Activated CD8-positive, alpha-beta memory T cell treated with anti-CD3 and anti-CD28 coated beads for 4 hours (primary cell): ENCODE measurements at places on chromosomes 2 and 18.

DNA sequence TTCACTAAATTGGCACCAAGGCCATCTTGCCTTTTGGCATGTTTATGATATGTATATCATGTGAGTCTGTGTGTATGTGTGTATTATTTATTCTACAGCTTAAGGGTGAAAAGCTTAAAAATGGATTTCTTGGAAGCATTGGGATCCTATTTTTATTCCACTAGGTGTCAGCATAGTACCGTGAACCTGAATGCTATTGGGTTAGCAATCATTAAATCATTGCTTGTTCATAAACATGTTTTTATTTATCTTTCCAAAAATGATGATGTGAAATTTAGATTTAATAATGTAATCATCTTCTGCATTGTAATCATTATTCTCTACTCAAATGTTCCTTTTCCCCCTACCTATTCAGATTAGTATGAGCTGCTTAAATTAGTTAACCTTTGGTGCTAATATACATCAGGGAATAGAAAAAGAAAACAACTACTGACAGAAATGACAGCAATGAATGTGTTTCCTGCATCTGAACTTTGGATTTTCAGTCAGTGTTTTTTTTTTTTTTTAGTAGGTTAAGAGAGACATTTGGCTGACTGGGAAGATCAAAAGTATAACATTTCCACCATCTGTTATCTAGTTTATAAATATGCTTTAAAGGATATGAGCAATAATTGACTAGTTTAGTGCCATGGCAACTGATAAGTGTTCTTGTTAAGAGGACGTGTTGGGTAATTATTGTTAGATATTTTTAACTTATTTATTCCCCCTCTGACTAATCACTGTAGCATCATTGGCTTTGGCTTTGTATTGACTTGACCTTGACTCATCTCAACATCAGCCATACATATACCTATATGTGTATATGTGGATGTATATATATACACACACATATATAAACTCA lies 14.1 kb upstream of the ZSWIM2 start:
- no peak for DNase-seq

DNA sequence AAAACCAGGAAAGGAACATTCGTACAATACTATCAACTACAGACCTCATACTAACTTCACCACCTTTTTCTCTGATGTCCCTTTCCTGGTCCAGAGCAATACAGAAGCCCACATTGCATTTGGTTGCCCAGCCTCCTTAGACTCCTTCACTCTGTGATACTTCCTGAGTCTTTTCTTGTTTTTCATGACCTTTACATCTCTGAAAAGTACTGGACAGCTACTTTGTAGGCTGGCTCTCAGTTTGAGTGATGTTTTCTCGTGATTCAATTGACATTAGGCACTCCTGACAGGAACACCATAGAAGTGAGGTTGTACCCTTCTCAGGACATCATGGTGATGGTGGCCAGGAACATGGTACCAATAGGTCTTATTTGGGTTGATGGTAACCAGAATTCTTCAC lies 185.9 kb upstream of the SLC39A10 start:
- no peak for DNase-seq

- DNase-seq: no peak
Measured at GRCh38 chr18:72539901-72540300, 4.2 kb downstream of the CBLN2 start.

GRCh38 chr2:240462707-240463273 lies 27.3 kb downstream of the GPC1 start:
- DNase-seq: no peak

GRCh38 chr2:153221506-153221905 lies 257.1 kb downstream of the RPRM start:
- no peak for DNase-seq

DNA sequence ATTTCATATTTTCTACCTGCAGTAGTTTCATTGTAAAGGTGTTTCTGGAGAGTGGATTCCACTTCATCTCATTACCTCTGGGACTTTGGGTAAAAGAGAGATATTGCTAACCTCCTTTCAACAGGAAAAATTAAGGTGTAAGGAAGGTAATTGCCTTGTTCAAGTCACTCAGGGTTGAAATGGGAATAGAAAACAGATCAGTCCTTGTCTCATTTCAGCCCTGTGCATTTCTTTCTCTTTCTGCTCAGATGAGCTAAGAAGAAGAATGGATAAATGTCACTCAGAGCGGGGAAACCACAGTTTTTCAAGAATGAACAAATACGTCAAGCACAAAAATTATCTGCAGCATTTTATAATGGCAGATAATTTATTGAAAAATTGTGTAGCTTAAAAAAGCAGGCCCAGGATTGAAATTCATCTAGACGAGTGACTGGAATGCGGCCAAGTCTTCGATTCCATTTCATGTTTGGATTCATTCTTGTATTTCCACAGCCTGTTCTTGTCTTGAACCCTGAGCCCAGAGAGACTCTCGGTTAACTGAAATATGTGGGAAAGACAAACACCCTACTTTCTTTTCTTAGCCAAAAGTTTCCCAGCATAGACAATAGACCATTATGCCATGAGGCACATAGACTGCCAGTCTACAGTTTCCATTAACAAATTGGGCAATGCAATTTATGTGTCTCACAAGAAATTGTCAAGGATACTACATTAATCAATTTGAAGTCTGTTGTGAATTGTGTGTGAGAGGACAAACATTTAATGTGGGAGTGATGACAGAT lies 107.9 kb downstream of the POLE4 start:
- no peak for DNase-seq

- no peak for DNase-seq
Measured at GRCh38 chr2:101806701-101807100, 109.2 kb downstream of the MAP4K4 start.

- no peak for DNase-seq
Measured at GRCh38 chr2:69677914-69678313, 34.4 kb upstream of the AAK1 start.

- DNase-seq: no peak
Measured at GRCh38 chr2:218264773-218265561, 4.2 kb downstream of the GPBAR1 start.

- DNase-seq: no peak
Measured at GRCh38 chr2:198452327-198452726, 647.9 kb downstream of the PLCL1 start.

DNA sequence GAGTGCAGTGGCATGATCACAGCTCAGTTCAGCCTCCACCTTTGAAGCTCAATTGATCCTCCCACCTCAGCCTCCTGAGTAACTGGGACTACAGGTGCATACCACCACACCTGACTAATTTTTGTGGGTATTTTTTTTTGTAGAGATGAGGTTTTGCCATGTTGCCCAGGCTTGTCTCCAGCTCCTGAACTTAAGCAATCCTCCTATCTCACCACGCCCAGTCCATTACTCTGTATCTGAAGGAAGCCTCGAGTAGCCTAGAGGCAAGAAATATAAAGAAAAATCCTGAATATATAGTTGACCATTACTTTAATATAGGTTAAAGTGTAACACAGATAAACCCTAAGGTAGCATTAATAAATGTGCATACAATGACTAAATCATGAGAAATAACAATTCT lies 686.8 kb upstream of the PIK3C3 start:
- DNase-seq: no peak

- DNase-seq: no peak
Measured at GRCh38 chr18:55106906-55107305, 147.6 kb upstream of the CCDC68 start.

- DNase-seq: no peak
Measured at GRCh38 chr2:173387660-173388059, 33.0 kb downstream of the CDCA7 start.

- DNase-seq: no peak
Measured at GRCh38 chr2:6921321-6921922, 4.2 kb downstream of the RNF144A start.

GRCh38 chr2:14324308-14324707 lies 308.2 kb upstream of the LRATD1 start:
- DNase-seq: no peak

DNA sequence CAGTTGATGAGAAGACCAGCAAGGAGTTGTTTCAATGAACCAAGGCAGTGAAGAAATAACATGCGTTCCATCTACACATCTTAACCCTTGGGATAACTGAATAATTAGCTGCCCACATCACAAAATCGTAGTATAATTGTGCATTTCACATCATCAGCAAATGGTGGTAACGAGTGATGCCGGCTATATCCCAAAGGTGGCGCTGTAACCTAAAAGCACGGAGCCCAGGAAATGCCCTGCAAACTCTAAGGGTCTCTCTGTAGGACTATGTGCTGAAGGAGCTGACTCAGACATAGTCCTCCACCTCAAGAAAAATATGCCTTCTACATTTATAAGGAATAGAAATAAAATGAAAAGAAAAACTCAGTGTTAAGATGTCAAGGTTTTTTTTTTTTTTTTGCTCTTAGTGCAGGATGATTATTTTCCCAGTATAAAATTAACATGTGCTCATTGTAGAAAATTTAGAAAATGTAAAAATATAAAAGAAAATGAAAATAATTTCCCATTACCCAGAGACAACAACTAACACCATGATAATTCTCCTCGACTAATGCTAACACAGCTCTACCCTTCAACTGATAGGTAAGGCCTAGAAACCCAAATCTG lies 23.1 kb upstream of the DSG3 start:
- no peak for DNase-seq

GRCh38 chr2:232930059-232930400 lies 60.0 kb downstream of the SNORC start:
- no peak for DNase-seq

DNA sequence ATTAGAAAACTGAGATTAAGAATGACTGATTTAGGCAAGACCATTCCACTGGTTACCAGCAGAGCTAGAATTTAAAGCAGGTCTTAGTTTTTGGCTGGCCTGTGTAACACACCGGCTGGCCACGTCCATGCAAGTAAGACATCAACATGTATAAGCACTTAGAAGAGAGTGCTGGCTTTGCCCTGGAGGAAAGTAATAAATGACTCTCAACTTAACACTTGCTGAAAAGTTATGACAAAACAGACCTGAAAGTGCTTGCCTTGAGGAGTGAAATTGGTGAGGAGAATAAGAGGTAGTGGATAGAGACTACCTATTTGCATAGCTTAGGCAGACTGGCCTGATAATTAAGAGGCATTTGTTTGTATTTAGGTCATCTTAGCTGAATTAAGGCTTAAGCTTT lies 165.7 kb upstream of the KCNJ3 start:
- DNase-seq: no peak

GRCh38 chr18:35713545-35713944 lies 132.0 kb downstream of the GALNT1 start:
- no peak for DNase-seq

DNA sequence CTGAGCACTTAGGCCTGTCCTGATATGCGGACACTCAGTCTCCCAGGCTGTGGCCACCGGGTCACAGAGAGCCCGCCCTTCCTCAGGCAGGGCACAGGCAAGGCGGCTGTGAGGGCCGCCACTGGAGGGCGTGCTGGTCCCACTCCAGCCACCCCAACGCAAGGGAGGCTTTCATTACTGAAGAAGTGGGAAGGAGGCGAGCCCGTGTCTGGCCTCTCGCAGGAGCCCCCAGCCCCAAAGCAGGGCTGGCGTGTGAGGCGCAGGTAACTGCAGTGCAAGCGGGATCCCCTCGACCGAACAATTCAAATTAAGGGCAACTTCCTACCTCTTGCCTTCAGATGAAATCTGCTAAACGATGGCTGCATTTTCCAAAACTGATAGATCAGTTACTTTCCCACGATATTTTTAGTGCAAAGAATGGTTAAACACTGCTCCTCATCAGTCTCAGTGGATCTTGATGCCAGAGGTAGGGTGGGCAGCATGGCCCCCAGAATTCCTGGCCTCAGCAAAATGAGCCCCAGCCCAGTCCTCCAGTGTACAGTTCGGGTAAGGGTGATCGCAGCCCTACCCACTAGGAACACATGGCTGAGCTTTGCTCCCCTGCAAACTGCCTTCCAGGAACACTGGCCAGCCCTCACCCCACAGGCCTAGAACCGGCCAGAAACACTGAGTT lies 97.2 kb downstream of the SEPTIN10 start:
- DNase-seq: no peak

DNA sequence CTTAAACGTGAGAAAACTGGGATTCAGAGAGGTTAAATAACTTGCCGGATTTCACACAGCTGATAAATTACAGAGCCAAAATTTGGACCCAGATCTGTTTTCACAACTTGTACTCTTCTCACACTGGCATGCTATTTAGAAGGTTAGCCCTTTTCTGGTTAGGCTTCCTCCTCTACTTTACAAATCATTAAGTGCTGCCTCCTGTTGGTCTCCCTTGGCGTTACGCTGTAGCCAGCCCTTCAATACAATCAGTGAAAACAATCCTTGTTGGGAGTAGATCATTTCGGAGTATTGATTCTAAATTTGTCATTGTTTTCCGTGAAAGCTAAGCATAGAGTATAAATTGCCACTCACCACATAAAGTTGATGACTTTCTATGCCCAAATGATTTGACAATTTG lies 153.5 kb downstream of the ARHGAP15 start:
- DNase-seq: no peak

DNA sequence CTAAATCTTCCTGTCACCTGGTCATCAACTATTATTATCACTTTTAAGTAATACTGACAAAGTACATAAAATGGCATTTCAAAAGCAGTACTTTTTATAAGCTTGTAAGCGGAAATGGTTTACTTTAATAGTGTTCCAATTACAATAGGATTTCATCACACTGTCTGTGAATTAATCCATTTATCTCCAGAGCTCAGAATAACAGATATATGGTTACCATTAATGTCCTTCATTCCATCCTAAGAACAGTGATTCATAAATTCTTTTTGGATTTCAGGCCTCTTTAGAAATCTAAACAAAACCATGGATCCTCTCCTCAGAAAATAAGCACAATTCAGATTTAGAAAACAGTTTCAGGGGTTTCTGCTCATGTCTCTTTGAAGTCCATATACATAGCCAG lies 68.4 kb downstream of the PID1 start:
- DNase-seq: no peak

DNA sequence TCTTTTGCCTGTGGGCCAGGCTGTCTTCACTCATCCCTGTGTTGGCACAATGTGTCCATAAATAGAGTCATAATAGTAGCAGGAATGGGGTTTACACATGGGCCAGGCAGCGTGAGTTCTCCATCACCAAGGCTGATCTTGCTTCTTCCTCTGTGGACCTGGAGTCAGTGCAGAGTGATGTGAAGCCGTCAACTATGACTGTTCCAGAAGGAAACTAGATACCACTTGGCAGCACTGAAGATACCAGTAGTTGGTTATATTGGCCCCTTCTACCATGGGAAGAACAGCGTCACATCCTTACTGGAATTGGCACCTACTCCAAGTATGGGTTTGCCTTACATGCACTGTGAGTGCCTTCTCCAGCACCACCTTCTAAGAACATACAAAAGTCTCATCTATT lies 30.2 kb downstream of the COPS8 start:
- no peak for DNase-seq

- DNase-seq: no peak
Measured at GRCh38 chr2:205681401-205682238, 681 bp upstream of the NRP2 start.

- DNase-seq: no peak
Measured at GRCh38 chr2:110789706-110790105, 57.3 kb downstream of the ACOXL start.

DNA sequence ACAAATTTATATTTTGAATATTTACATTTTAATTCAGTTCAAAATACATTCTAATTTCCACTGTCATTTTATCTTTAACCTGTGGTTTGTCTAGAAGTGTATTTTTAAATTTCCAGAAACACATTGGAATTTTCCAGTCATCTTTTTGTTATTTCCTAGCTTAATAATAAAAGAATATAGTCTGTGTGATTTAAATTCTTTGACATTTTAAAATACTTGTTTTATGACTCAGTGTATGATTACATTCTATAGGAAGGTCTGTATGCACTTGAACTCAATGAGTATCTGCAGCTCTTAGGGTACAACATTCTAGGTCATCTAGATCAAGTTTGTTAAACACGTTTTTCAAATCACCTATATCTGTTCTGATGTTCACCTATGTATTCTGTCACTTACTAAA lies 88.3 kb upstream of the MBOAT2 start:
- DNase-seq: no peak

GRCh38 chr2:180184506-180184905 lies 177.4 kb upstream of the CWC22 start:
- no peak for DNase-seq
